Hippocampal formation (tissue), 2 donors: ENCODE measurements at places on chromosomes 3 and 15.

DNA sequence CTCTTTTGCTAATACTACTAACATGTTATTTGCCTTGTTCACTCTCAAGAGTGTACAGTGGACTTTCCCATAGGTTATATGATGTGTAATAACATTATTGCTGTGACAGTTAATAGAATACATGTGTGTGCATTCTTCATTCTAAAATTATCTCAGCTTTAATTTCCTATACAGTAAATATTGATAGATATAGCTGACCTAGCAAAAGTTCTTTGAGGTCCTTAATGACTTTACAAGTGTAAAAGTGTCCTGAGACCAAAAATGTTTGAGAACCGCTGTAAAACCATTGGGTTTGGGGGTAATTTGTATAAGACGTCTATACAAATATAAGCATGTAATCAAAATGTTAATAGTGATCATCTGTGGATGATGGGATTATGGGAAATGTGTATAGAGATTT, 469.5 kb upstream of the PROK2 start:
- DNase-seq = no peak

DNA sequence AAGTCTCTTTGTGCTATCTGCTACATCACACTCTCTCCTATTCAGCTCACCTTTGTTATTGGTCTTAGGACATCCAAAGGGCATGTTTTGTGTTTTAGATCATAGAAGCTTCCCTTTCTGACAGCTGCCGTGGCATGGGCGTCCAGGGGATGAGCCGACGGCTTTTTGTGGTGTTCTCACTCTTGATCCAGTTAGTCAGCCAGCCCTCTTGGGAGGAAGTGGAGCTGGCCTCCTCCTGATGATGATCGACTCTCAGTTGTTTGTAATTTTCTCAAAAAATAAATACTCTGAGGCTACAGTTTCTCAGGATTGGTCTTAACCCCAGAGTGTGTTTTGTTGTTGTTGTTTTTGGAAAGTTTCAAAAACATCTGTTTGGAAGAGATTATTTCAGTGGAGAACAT, 34.4 kb downstream of the BOC start:
- DNase-seq = no peak

GRCh38 chr15:36632226-36632625, 52.8 kb downstream of the CDIN1 start:
- no peak for DNase-seq

GRCh38 chr15:81363718-81364500, 10.1 kb downstream of the TMC3 start:
- DNase-seq = no peak

- no peak for DNase-seq
Observed at GRCh38 chr3:107987036-107987939, 103.5 kb downstream of the CD47 start.

DNA sequence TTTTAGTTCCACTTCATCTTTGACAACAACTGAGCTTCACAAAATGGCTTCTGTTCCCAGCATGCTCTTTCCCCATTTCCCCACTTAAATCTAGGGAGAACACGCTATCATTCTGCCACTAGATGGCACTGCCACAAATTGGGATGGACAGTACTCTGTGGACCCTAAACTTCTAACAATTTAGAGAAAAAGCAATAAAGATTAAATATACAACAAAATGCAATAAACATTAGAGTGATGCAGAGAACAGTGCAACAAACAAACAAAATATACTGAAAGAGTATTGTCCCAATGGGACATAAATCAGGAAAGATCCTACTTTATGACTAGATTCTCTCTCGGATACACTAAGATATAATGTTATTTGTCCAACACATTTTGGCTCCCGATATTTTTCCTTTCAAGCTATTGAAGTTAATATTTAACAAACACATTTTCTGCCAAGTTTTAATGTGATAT, 169.7 kb upstream of the TMCO5A start:
- no peak for DNase-seq

- DNase-seq = no peak
Observed at GRCh38 chr3:46904303-46905212, 27.0 kb downstream of the PTH1R start.
